Panc1 (cell line): ENCODE measurements at places on chromosomes 12 and 14.

DNA sequence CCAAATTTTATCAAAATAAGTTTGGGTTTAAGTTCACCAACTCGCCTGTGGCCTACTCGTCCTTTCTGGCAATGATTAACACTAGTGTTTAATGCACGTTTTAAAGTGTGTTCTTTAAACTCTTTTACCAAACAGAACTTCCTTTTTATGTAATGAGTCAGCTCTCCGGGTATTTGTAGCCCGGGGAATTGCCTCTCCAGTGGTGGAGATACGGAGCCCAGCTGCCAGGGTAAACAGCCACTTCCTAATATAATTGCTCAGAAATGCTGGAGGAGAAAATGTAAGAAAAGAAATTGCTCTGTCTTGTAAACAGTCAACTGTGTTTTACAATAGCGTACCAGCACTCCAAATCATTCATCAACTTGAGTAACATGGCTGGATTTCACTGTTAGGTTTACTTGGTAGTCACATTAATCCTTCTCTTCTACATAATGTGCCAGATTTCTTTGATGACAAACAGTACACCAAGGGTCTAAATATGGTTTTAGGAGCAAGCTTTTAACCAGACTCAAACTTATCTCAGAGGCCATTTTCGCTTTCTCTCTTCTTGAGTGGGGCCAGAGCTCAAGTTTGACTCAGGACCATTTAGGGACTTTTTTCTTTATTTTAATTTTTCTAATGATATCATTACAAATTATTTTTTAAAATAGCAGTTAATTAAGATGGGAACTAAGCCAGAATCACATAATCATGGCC is 101.2 kb upstream of the SLC38A2 start:
- no peak for DNase-seq

DNA sequence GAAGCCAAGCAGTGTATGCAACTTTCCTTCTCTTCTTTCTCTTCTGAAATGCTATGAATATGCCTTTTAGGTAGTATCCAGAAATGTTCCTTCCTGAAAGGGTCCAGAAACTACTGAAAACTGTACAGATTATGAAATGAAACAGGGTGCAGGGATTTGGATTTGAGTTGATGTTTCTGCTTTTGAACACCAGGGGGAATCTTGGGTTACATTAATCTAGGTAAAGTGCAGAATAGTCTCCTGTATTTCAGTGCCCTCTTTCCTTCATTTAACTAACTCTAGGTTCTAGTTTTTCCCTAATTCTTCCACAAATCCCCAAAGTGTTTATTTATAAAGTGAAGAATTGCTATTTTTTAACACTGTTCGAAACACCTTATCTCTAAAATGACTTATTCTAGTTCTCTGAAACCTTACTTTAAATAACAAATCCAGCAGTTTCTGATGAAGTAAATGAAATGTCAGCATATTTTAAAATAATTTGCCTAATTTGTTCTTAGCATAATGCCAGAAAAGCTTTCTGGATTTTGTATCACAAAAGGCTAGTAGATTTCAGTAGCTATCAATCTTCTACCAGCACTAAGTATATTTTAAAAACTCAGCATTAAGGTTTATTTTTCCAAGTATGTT is 111.9 kb downstream of the LRRK2 start:
- no peak for DNase-seq

GRCh38 chr14:37167151-37168047 is 5.0 kb downstream of the SLC25A21 start:
- no peak for DNase-seq

- no peak for DNase-seq
Measured at GRCh38 chr14:73269729-73270531, 32.6 kb downstream of the PAPLN start.

DNA sequence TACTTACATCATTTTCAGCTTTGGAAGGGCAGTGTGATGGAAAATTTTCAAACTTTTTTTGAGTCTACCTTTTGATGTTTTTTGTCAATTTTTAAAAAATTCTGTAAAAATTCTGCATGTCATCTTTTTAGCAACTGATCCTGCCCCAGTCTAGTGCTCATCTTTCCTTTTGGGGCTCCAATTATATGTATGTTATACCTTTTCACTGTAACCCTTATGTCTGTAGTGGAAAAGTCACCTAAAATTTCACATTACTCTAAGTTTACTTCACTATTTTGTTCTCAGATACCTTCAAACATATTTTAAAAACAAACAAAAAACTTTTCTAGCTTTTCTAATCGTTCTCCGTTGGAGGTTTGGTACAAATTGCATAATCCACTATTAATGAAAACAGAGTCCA is 32.5 kb upstream of the MYRFL start:
- DNase-seq: no peak

GRCh38 chr12:97801471-97802059 is 339.0 kb downstream of the RMST start:
- no peak for DNase-seq

DNA sequence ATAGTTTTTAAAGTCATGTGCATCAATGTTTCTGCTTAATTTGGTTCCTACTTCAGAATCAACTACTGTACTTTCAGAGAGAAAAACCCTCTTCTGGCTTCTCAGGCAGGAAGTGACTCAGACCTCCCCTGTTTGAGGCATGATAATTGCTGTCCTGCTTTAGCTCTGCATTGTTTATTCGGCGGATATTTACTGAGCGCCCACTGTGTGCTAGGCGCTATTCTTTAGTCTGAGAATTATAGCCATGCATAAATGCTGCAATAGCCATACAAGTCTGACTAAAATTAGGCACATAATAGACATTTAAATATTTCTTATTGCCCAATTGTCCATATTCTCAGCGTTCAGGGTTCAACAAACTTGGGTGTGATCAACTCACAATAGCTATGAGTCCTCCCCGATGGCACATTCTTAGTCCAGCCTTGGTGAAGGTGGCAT is 6.1 kb upstream of the AMIGO2 start:
- no peak for DNase-seq

GRCh38 chr12:104852102-104852501 is 106.0 kb downstream of the SLC41A2 start:
- DNase-seq: no peak

- no peak for DNase-seq
Measured at GRCh38 chr14:54730156-54730961, 163.4 kb downstream of the SAMD4A start.

DNA sequence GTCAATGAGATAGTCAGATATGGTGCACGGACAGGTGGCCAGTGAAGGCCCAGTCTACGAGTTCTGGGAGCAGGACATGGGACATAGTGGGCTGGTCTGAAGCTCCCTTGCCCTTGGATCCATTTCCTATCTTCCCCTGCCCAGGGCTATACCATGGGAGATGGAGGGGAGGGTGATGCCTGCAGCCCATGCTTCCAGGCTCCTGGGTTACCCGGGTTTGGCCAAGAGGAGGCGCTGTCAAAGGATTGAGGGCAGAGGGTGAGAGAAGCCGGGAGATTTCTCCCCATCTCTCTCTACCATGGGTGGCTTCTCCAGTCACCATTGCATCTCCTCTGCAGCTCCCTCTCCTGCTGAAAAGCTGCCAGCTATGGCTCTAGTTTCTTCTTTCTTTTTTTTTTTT is 52.8 kb upstream of the LHX5 start:
- no peak for DNase-seq

GRCh38 chr12:48982397-48983080 is 4.4 kb downstream of the WNT1 start:
- DNase-seq: no peak

GRCh38 chr14:30355431-30355913 is 203.5 kb upstream of the G2E3 start:
- no peak for DNase-seq

GRCh38 chr14:90785876-90786450 is 30.3 kb downstream of the TTC7B start:
- no peak for DNase-seq

GRCh38 chr12:133023566-133023965 is 13.7 kb upstream of the ZNF84 start:
- DNase-seq: no peak
